NCI-H1048 (cell line): ENCODE measurements at places on chromosomes 1 and 21.

GRCh38 chr1:106753066-106753465 is 303.4 kb upstream of the PRMT6 start:
- DNase-seq, result no peak

- DNase-seq, result peak; percentile 47
These were observed at the start of gene TMEM69 for GRCh38 chr1:45687754-45688740. Gene TMEM69, plus strand, starts transcription at chr1:45688181. Its CDS starts 2,888 bp downstream, at chr1:45691069.

GRCh38 chr1:31607360-31607759 is 10.1 kb upstream of the HCRTR1 start:
- DNase-seq, result no peak

GRCh38 chr1:60974524-60975372 is 107.6 kb upstream of the NFIA start:
- DNase-seq, result no peak

GRCh38 chr1:181151378-181152326 is 63.2 kb downstream of the IER5 start:
- DNase-seq, result no peak

GRCh38 chr1:109923946-109924275 is 13.3 kb downstream of the CSF1 start:
- no peak for DNase-seq

DNA sequence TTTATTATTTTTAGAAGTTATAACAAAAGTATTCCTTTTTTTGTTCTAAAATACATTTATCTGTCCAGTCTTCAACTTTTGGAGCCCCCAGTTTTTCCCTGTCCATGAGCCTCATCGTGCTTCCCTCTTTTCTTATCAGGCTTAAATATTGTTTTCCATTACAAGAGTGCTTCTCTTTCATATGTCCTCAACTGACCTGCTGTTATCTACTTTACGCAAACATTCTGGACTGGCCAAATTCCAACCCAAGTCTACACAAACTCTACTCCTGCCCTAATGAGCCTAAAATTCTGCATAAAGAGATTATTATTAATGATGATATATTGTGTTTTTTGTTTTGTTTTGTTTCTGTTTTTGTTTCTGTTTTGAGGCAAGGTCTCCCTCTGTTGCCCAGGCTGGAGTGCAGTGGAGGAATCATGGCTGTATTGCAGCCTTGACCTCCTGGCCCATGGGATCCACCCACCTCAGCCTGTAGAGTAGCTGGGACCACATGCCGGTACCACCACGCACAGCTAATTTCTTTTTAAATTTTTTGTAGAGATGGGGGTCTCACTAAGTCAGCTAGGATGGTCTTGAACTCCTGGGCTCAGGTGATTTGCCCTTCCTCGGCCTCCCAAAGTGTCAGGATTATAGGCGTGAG is 318.8 kb upstream of the NEGR1 start:
- no peak for DNase-seq

DNA sequence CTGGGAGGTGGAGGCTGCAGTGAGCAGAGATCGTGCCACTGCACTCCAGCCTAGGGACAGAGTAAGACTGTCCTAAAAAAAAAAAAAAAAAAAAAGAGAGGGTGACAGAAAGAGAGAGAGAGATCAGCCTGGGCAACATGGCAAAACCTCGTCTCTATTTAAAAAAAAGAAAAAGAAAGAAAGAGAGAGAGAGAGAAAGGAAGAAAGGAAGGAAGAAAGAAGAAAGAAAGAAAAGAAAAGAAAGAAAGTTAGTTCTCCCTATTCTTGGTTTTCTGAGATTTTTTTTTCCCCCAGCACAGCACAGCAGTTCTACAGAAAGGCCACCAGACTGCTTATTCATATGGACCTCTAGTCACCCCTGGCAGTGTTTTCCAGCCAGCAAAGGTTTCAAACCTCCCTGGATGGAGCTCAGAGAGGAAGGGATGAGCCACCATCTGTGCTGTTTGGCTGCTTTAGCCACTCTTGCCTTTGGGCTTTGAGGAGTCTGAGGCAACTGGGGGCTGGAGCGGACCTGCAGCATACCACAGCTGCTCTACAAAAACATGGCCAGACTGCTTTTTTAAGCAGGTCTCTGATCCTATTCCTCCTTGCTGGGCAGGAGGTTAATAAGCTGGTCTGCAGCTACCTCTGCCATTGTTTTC is 10.6 kb downstream of the S100A6 start:
- DNase-seq, result no peak

DNA sequence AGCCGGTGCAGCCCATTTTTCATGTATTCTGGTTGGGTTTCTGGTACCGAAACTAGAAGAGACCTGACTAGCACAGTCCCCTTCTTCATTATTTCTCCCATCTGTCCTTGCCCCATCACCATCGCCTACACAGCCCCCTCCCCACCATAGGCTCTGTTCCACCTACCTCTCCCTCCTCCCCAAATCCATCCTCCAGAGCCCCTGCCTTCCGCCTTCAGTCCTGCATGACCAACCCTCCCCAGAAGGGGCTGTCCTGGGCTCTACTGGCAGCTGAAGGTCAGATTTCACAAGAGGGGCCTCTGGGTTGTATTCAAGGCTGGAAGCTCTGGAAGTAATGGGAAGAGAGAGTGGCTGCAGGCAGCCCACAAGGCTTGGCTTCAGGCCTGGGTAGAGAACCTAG is 55.2 kb downstream of the SDC3 start:
- DNase-seq, result no peak

DNA sequence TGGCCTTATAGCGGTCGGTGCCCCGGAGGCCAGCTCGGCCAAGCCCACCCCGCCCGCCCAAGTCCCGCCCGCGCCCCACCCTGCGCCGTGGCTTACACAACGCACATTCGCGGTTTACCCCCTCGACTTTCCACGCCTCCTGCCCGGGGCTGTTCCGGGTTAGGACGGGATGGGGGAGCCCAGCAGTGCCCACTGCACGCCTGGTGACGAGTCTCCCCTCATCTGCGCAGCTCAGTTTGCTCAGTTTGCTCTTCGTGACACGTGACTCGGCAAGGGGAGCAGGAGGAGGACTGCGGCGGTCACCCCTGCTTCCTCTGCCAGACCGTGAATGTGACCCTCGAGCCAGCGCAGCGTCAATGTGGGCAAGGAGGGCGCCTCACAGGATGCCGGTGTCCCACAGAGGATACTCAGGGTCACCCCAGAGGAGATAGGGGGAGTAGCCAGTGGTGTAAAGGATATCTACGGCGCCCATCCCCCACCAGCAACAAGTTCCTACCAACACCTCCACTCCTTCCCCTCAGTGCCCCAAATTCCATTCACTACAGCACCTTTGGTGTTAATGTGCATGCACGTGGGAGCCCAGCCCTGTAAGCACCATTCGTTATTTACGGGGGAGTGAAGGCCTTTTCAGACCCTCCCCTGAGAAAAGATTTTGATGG is 350 bp upstream of the S100A6 start:
- no peak for DNase-seq

GRCh38 chr1:41361495-41362356 is 492 bp downstream of the FOXO6 start:
- DNase-seq, result no peak

DNA sequence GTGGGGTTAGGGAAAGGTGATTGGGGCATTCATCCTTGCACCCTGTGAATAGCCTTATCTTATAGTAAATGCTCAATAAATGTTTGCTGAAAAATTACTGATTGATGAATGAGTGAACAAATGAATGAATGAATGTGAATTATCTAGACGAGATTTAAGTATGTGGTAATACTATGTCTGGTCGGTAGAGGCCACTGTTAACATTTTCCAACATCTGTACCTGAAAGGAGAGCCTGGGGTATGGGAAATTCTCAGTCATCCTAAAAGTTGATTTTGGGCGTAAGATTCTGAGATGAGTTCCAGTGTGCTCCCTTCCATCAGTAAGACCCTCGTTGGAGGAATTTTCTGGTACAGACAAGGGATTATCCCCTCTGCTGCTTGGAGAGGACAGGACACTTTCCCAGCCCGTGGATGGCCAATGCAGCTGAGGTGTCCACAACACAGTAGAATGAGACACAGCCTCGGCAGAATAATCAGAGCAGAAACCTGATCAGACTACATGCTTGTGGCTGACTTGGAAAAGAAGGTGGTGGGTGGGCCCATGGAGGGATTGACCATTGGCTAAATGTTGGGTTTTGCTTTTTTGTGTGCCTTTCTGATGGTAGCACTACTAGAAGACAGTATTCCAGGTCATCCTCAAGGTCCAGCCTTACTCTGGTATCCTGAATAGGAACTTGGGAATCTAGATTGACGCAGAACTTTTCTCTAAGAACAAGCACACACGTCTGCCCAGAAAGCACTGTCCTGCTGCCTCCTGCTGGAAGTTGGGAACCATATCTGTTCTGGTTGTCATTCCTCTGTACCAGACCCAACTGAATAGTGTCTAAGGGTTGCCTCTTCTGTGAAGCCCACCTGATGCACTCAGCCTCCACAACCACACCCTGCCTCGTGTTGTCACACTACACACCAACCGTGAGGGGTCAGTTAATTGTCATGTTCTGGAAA is 262.0 kb downstream of the TNR start:
- DNase-seq, result peak; percentile 38

DNA sequence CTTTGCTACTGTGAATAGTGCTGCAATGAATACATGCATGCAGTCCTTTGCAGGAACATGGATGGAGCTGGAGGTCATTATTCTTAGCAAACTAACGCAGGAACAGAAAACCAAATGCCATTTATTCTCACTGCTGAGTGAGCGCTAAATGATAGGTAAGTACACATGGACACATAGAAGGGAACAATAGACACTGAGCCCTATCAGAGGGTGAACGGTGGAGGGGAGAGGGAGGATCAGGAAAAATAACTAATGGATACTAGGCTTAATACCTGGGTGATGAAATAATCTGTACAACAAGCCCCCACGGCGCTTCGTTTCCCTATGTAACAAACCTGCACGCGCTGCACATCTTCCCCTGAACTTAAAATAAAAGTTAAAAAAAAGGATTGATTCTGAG is 8.9 kb downstream of the NIBAN1 start:
- DNase-seq, result no peak

GRCh38 chr1:203296460-203297073 is 8.8 kb upstream of the BTG2 start:
- no peak for DNase-seq

DNA sequence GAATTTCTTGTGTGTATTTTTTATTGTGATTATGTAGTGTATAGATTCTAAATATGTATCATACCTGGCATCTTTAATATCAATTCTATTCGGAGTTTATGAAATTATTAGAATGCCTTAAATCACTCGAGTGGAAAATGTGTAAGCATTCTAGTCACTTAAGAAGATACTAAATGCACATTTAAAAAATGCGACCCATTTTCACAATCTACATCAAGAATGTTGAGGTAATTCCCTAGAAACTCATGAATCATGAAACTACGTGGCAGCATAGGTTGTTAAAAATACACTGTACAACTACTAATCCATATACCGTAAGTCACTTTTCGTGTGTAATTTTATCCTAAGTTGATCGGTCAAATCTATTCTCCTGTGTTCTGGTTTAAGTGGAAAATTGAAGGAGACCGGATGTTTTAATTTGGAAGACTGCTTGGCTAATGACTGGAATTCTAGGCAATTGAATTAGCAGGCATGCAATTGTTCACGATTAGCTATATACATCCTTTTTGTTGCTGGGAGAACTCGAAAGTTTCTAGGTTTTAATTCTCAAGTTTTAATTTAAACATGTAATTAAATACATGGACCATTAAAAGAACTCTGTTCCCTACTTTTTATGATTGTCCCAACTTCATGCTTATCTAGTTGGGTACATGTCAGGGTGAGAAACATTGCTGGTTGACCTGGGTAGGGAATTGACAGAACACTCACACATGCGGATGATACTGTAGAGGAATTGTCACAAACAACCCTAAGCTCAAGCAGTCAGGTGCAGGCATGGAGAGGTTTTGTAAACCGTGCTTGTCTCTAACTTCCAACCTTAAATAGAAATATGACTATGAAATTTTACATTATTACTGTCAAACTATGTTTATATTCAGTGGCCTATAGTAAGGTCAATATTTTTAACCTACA is 6.6 kb downstream of the ZBTB18 start:
- no peak for DNase-seq

DNA sequence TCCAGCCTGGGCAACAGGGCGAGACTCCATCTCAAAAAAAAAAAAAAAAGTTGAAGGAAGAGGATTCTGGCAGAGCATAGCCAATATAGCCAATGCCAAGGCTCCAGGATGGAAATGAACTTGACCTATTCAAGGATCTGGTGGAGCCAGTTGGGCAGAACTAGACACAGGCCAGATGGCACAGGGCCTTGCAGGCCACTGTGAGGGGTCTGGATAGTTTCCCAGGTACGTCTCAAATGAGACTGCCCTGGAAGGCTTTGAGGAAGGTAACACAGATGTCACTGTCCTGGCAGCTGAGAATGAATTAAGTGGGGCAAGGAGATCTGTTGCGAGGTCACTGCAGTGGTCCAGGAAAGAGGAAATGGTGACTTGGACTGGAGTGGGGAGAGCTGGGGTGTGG is 12.0 kb upstream of the ARHGEF19 start:
- DNase-seq, result no peak
